ENCODE measurements at places on chromosomes 12 and 14.

DNA sequence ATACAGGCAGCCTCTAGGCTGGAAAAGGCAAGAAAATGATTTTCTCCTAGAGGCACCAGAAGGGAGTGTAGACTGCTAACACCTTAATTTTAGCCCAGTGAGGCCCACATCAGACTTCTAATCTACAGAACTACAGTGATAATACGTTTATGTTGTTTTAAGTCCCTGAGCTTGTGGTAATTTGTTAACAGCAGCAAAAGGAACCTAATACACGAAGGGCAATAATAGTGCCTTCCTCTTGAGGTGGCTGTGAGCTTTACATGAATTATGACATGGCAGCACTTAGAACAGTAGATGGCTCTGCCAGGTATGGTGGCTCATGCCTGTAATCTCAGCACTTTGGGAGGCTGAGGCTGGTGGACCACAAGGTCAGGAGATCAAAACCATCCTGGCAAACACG is 118.8 kb downstream of the ZNF664 start:
- no peak for DNase-seq

- no peak for DNase-seq
These were observed 46.6 kb upstream of the ZDHHC17 start for GRCh38 chr12:76717314-76717713.

DNA sequence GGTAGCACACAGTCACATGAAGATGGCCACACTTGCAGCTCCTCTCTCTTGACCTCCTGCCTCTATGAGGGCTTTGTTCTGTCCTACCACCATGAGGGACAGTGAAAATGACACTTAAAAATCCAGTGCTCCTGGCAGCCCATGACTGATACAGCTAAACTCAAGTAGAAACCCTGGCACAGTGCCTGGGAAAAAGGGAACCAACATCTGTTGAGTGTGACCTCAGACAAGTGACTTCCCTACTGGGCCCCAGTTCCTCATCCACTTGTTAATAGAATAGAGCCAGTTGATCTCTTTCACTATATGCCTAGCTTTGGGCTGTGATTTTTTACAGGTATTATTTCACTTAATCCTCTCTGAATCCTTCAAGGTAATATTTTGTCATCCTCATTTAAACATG is 4.8 kb downstream of the GUCY2C start:
- no peak for DNase-seq

GRCh38 chr12:101637936-101638335 is 43.2 kb downstream of the MYBPC1 start:
- DNase-seq = no peak

DNA sequence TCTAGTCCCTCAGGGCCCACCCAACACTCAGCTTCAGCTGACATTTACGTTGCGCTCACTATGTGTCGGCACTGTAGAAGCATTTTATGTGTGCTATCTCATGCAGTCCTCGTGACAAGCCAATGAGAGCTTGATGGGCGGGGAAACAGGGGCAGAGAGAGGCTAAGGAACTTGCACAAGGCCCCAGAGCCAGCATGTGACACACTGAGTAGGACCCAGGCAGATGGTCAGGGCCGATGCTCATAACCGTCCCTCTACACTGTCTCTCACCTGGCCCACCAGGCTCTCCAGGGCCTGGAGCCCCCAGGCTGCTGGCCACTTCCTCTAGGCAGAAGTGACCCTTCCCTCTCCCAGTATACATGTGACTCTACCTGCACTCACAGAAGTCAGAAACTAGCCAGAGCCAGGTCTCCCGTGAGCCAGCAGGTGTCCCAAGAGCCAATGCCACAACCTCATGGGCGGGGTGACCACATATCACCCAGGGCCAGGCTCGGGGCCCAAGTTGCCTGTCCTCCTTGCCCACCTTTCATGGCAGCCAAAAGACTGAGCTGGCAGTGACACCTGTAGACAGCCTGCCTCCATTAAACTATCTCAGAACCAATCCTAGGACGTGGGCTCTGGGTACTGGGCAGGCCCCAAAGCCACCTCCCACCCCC is 38.3 kb downstream of the TTC7B start:
- no peak for DNase-seq

- DNase-seq = no peak
These were observed 474.7 kb downstream of the SLC16A7 start for GRCh38 chr12:60070552-60070951.

DNA sequence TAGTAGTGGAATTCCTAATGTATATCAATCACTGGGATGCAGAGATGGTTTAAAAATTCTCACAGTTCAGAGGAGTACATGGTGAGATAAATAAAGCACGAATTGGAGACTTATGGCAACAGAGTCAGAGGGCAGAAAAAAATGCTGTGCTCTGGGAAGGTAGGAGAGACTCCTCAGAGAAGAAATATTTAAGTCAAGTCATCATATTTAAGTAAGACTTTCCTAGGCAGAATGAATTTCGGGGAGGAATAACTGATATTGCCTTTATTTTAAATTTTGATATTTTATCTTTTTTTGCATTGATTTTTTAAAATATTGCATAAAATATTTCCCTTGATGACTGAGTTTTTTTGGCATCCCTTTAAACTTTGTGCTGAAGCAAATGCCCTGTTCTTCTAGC is 67.4 kb downstream of the OTOGL start:
- no peak for DNase-seq

DNA sequence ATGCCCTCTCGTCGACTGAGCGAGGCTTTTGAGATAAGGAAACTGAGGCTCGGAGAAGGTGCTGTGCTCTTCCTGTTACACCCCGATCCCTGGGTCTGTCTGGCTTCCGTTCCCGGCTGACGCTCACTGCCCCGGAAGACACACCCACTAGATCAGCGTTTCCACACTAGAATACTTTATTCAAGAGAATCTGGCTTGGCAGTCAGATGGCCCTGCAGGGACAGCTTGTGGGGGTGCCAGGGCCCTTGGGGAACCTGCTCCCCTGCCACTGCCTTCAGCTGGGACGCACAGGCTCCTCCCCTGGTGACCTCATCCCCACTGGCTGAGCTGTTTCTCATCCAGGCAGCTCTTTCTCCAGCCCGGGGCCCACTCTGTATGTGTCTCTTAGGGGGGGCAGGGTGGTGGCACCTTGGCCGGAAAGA is 13.7 kb downstream of the PGF start:
- DNase-seq = peak; percentile 34

DNA sequence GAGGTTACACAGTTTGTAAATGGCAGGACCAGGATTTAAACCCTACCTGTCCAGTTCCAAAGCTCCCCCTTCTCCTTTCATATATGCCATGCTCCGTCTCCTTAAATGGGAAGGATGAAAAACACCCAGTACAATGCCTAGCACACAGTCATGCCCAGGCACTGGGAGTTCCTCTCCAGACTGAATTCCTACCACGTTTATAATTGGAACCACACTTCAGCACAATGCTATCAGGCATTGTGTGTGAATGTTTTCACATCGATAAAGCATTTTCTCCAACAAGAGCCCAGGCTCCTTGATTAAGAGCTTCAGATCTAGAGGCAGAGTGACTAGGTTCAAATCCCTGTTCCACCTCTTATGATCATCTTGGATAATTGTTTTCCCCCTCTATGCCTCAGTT is 2.7 kb upstream of the NUAK1 start:
- DNase-seq = no peak

Measured in activated CD4-positive, CD25-positive, alpha-beta regulatory T cell treated with anti-CD3 and anti-CD28 coated beads, Interleukin-2, amount 50 U/mL, for 16 hours (primary cell).